ENCODE measurements at places on chromosomes 13 and 19. TPM values are rescaled to one million over a fixed set of nuclear protein-coding genes. Genes with fewer than 3 reads are reported as not detected.
A peak's percentile ranks its signal among the peaks of the same experiment; 100 is the strongest.

DNA sequence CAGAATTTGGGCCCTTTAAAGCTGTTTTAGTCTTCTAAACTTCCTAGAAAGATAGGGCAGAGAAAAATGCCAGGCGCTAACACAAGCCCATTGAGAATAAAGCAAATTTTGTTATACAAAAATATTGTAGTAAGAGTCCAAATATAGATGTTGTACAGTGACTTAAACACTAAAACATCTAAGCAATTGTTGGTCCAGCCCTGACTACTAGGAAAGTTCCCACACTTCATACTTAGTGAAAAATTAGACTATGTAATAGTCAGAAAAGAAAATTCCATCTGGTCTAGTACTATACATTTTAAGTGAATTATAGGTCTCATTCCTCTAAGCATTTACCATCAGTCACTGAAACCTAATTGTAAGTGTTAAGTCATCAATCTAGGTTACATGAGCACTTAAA lies 1518.3 kb upstream of the SLC10A2 start:
- no peaks in the 10 kb centered on the region for H3K27me3 ChIP-seq
- H3K4me1 ChIP-seq = no peaks in the 10 kb centered on the region
- no peak for DNase-seq
- no peak overlapping the region for H3K27ac ChIP-seq

DNA sequence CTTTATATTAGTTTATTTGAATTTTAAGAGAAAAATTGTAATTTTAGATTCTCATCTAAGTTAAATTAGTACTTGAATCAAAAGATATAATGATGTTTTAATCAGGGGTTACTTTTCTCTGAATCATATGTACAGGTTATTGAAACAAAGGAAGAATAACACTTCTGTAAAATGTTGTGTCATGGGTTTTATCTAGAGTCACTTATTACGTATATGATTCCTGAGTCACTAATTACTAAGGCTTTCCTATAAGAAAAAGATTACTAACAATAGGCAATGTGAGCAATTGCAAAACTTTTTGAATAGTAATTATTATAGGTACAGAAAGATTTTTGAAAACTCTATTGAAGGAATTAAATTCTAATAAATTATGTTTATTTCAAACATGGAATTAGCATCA lies 99.2 kb upstream of the KLF5 start:
- no peak for DNase-seq
- H3K27ac ChIP-seq = no peak overlapping the region
- no peaks in the 10 kb centered on the region for H3K27me3 ChIP-seq
- H3K4me1 ChIP-seq = no peaks in the 10 kb centered on the region

The CLEC11A gene
- 1.4 TPM for total RNA-seq

- no peaks in the 10 kb centered on the region for H3K27me3 ChIP-seq
- no peak for DNase-seq
- no peak overlapping the region for H3K4me3 ChIP-seq
- peaks cover 11% of the 10 kb centered on the region for H3K36me3 ChIP-seq
- peak overlapping the region; percentile 37 for H3K27ac ChIP-seq
These were observed 440.4 kb downstream of the COG6 start for GRCh38 chr13:40095695-40096356.

- no peak for DNase-seq
- no peaks in the 10 kb centered on the region for H3K36me3 ChIP-seq
- H3K27me3 ChIP-seq = peaks cover 10% of the 10 kb centered on the region
- no peaks in the 10 kb centered on the region for H3K4me1 ChIP-seq
These were observed 388.3 kb downstream of the COG6 start for GRCh38 chr13:40043764-40044163.

- H3K27me3 ChIP-seq = no peaks in the 10 kb centered on the region
- no peak for DNase-seq
- no peaks in the 10 kb centered on the region for H3K4me1 ChIP-seq
- no peak overlapping the region for H3K27ac ChIP-seq
These were observed 381.5 kb downstream of the MYO16 start for GRCh38 chr13:109010912-109011311.

Data from activated CD8-positive, alpha-beta T cell treated with anti-CD3 and anti-CD28 coated beads, Interleukin-2, amount 10 ng/mL, durations not matched to agents 7 days and 5 days (primary cell).